Stimulated activated CD4-positive, alpha-beta T cell treated with anti-CD3 and anti-CD28 coated beads, TNF-alpha, amount 100 ng/mL, for 4 hours (primary cell): ENCODE measurements at places on chromosomes 11 and 22.

GRCh38 chr11:514606-515005 is 7.6 kb upstream of the RNH1 start:
- DNase-seq = no peak

GRCh38 chr11:65491163-65491465 is 7.7 kb upstream of the MALAT1 start:
- DNase-seq = no peak

DNA sequence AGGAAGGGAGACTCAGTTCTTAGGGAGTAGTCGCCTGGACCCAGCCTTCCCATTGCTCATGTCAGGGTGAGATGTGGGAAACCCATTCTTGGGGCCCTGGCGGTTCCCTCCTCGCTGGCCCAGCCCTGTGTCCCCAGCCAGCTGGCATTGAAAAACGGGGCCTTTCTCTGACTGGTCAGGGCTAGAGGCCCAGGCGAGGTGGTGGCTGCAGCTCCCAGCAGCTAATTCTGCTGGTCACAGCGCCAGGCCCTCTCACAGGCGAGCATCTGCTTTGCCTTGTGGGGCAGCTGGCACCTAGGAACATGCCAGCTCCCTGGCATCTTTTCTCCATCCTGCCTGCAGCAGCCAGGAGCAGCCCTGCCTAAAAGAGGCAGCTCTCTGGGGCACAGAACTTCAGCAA is 20.1 kb downstream of the TSPAN18 start:
- DNase-seq = no peak

- DNase-seq = no peak
Observed at GRCh38 chr22:17083811-17084441, 874 bp upstream of the IL17RA start.

DNA sequence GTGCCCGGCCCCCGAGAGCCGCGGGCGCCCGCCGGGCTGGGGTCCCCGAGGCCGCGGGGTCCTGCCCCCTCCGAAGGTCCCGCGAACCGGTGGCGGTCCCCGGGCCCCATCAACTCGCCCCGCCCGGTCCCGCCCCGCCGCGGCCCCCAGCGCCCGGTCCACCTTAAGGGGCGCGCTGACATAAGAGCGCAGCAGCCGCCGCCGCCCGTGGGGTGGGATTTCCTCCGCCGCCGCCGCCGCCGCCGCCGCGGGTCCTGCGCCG is at the start of gene ZDHHC8:
ZDHHC8 (plus strand) TSS at position 208 of the 262 bp plus-strand sequence. CDS start 144 bp downstream, outside the sequence.
- DNase-seq = no peak

DNA sequence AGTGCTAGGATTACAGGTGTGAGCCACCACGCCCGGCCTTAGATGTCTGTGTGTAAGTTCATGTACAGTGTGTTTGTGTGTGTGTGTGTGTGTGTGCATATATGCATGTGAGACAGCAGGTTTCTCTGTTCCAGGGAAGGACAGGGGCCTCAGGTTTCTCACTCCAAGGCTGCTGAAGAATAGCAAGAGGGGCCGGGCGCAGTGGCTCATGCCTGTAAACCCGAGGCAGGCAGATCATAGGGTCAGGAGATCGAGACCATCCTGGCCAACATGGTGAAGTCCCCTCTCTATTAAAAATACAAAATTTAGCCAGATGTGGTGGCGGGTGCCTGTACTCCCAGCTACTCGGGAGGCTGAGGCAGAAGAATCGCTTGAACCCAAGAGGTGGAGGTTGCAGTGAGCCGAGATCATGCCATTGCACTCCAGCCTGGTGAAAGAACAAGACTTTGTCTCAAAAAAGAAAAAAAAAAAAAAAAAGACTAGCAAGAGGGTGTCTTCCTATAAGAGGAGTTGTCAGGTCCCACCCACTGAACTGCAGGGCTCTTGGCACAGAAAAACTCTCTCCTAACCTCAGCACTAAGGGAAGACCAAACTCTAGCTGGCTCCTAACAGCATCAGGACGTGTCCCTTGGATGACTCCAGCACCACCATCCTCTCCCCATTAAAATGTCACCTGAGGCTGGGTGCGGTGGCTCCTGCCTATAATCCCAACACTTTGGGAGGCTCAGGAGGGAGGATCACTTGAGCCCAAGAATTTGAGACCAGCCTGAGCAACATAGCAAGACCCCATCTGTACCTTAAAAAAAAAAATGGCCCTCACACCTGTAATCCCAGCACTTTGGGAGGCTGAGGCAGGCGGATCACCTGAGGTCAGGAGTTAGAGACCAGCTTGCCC is 40.0 kb downstream of the TST start:
- DNase-seq = no peak

DNA sequence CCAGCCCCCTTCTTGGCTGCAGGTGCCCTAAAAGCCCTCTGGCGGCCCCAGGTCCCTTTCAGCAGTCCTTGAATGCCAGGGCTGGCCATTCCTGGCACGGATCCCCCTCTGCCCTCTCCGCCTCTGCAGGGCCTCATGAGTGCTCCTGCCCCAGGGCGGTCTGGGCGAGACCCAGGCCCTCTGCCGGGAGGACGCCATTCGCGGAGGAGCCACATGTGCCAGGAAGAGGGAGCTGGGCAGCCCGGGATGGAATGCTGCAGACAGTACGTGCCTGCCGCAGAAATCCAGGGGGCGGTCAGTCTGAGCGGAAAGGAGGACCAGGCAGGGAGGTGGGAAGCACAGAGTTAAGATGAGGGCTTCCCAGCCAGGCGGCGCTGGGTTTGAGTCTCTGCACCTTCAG is 2.8 kb downstream of the CABP7 start:
- no peak for DNase-seq

DNA sequence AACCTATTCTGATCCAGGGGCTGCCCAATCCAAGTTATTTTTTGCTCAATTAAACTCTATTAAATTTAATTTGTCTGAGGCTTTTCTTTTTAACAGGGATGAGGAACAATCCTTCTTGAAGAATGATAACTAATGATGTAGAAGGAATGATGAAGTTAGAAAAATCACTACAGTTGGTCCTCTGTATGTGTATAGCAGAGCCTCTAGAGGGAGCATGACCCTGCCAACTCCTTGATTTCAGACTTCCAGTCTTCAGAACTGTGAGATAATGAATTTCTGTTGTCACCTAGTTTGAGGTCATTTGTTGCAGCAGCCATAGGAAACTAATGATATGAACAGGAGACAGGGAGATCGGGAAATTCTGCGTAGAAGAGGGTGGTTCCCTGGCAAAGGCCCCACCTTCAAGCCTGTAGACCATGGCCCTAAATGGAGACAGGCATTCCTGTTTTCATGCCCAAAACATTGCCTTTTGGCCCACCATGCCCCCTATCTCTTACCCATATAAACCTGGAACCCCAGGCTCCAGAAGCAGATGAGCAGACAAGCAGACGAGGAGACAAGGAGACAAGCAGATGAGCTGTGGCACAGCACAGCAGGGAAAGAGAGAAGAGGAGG is 7.7 kb upstream of the QSER1 start:
- DNase-seq = no peak

- no peak for DNase-seq
Observed at GRCh38 chr11:3840870-3841425, at the start of gene RHOG. Gene RHOG, minus strand, starts transcription at chr11:3840959. Its CDS starts 12,821 bp downstream, at chr11:3828138.

GRCh38 chr11:116700586-116701220 is 72.1 kb downstream of the BUD13 start:
- DNase-seq = no peak

GRCh38 chr11:107282195-107282594 is 175.4 kb downstream of the CWF19L2 start:
- DNase-seq = no peak

DNA sequence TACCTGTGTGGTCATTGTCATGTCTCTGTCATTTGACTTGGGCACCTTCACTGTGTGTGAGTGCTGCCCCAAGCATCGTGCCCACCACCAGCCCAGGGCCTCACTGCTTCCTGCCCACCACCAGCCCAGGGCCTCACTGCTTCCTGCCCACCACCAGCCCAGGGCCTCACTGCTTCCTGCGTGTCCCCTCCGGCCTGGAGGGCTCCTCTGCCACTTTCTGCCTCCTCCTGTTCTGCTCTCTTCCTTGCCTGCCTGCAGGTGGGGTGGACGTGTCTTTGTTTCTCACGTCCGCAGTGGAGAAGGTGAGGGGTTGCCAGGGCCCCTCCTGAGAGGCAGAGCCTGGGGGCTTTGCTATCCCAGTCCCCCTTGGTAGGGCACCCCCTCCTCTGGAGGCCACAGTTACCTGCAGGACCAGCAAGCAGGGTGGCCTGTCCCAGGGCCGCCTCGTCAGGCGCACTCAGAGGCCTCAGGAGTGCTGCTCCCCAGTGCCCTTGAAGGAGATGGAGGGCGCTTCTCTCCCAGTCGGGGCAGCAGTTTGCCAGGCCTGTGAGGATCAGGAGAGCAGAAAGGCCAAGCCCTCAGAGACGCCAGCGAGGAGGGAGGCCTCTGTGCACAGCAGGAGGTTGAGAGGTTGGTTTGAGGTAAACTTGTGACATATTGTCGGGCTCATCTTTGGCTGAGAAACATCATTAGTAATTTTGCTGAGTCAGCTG is 290.7 kb downstream of the TBC1D22A start:
- DNase-seq = no peak

DNA sequence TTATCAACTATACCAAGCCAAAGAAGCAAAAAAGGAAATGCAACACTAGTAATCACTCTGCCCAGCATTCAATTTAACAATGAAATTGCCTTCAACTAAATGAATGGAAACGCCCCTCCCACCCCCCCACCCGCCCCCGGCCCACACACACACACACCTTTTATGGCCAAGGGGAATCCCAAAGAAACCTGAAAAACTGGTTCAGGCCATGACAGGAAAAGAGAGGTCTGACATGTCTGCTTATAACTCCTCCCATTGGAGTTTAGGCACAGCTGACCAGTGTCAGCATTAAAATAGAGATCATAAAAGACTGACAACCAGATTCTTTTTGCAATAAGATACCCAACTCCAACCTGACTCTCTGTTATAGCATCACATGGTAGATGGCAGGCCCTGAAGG is 42.6 kb downstream of the ACER3 start:
- DNase-seq = no peak

GRCh38 chr11:72712168-72712751 is 38.0 kb upstream of the PDE2A start:
- DNase-seq = no peak

GRCh38 chr22:43747058-43747457 is 65.0 kb downstream of the EFCAB6 start:
- DNase-seq = no peak

GRCh38 chr11:115613004-115613403 is 108.8 kb upstream of the CADM1 start:
- DNase-seq = no peak

GRCh38 chr22:20111045-20111688 is 4.7 kb upstream of the RANBP1 start:
- DNase-seq = no peak

GRCh38 chr11:77198440-77198849 is 70.4 kb downstream of the MYO7A start:
- no peak for DNase-seq

DNA sequence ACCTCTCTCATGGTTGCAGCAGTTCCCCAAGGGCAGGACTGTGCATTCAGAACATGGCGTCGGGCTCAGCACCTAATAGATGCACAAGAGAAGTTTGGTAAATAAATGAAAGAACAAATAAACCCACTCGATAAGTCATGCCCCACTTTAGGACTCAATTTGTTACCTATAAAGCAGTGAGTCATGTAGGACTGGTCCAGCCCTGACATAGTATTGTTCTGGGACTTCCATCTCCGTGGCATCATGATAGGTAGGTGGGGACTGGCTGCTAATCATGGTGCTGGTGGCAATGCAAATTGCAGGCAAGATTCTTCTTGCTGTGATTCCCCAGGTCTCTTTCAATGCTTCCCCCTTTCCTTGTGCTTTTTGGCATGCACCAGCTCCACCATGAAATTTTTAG is 118.2 kb upstream of the CSNK2A3 start:
- no peak for DNase-seq

GRCh38 chr11:86447763-86448480 is 73.2 kb downstream of the CCDC81 start:
- DNase-seq = no peak

DNA sequence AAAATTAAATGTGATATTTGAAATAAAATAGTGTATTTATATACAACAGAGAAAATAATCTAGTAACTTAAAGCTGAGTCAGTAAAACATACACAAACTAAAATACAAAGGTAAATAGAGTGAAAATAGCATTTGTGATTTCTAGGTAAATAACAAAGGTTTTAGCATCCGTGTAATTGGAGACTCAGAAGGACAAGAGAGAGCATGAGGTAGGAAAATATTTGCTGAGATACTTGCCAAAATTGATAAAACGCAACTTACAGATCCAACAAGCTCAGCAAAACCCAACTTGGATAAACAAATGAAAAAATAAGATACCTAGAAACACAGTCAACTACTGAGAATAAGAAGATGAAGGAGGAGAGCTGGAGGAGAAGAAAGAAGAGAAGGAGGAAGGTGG is 634.7 kb upstream of the CCDC179 start:
- DNase-seq = no peak

- no peak for DNase-seq
Observed at GRCh38 chr11:88367310-88367709, 29.8 kb upstream of the CTSC start.

- DNase-seq = no peak
Observed at GRCh38 chr22:37797874-37798500, 9.7 kb upstream of the GCAT start.

DNA sequence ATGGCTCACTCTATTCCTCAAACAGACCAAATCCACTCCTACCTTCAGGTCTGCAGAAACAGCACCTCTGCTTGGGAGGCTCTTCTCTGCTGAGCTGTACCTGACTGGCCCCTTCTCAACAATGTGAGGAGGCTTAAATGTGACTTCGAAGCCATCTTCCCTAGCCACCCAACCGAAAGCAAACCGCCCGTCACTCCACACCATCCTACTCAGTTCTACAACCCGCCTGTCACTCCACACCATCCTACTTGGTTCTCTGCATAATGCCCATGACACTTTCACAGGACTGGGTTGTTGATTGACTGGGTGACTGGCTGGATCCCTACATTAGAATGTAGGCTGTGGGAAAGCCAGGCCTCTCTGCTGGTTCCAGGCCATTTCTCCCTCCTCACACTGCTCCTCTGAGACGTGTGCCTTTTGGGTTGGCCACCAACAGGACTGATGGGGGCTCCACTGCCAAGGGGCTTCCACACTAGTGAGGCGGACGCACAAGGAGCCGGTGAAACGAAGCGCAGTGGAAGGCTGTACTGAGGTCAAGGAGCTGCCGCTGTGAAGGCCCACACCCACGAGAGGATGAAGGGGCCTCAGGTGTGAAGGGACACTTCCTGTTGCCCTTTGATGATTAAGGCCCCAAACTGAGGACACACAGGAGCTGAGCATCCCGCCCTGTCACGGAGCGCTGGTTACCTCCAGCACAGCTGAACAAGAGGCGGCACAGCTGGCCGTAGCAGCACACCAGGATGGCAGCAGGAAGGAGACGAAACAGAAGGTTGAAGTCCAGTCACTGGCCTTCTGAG is 47.5 kb upstream of the SPATA19 start:
- no peak for DNase-seq

DNA sequence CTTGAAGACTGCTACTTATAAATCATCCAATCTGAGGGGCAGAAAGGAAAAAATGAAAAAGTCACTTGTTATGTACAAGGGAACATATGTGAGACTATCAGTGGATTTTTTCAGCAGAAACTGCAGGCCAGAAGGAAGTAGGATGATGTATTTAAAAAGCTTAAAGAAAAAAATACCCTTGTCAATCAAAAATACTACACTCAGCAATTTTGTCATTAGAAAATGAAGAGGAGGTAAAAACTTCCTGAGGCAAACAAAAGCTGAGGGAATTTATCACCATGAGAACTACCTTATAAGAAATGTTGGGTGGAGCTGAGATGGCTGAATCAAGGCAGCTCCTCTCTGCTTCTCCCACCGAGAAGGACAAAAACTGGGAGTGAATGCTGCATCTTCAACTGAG is 21.1 kb downstream of the MRGPRX2 start:
- no peak for DNase-seq
